Tibial nerve (tissue), 4 donors: ENCODE measurements at places on chromosomes 2 and 18.

GRCh38 chr2:15481000-15481399, 80.1 kb downstream of the NBAS start:
- no peak overlapping the region for H3K27ac ChIP-seq
- H3K27me3 ChIP-seq: no peaks in the 10 kb centered on the region
- no peak overlapping the region for H3K4me3 ChIP-seq

GRCh38 chr2:163698857-163699256, 37.0 kb downstream of the FIGN start:
- no peak overlapping the region for H3K4me3 ChIP-seq
- no peak overlapping the region for H3K27ac ChIP-seq
- peaks cover 37% of the 10 kb centered on the region for H3K4me1 ChIP-seq
- no peaks in the 10 kb centered on the region for H3K36me3 ChIP-seq
- H3K27me3 ChIP-seq: no peaks in the 10 kb centered on the region
- no peak for DNase-seq

GRCh38 chr2:223262946-223263345, 211.0 kb downstream of the KCNE4 start:
- H3K27ac ChIP-seq: no peak overlapping the region
- no peaks in the 10 kb centered on the region for H3K27me3 ChIP-seq
- no peaks in the 10 kb centered on the region for H3K4me1 ChIP-seq
- H3K4me3 ChIP-seq: no peak overlapping the region
- no peak for DNase-seq

GRCh38 chr2:56195563-56195962, 11.8 kb downstream of the CCDC85A start:
- no peaks in the 10 kb centered on the region for H3K27me3 ChIP-seq
- H3K4me3 ChIP-seq: no peak overlapping the region

DNA sequence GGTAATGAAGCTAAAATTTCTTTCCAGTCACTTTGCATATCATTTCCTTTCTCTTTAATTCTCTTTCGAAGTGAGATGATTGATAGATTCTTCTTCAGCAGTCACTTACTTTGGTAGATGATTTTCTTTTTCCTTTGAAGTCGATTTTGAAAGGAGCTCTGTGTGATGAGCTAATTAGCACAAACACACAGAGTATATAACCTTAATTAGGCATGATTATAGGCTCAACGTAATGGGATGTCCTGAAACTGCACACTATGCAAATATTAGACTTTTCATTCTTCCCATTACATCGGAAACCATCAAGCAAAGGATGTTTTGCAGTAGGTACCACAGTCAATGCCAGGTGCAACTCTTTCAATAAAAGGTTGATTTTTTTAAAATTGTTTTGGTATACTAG, 6.4 kb upstream of the CTLA4 start:
- no peaks in the 10 kb centered on the region for H3K36me3 ChIP-seq
- no peak overlapping the region for H3K4me3 ChIP-seq
- H3K27me3 ChIP-seq: no peaks in the 10 kb centered on the region
- no peak overlapping the region for H3K27ac ChIP-seq

DNA sequence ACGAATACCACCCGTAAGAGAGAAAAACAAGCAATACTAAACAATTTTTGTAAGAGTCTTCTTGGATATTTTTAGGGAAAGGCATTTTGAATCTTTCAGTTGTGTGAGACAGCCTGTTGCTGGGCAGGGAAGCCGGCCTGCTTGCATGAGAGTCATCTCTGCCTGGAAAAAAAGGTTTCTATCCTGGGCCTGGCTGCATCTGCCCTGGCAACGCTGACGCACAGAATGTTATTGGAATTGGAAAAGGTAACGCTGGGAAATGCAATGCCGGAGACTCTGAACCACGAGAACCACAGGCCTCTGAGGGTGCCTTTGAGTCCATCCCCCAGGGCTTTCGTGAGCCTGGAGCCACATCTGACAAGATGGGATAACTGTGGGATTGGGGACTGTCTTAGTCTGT, 17.9 kb upstream of the NPAS2 start:
- no peaks in the 10 kb centered on the region for H3K36me3 ChIP-seq
- no peak overlapping the region for H3K4me3 ChIP-seq
- no peaks in the 10 kb centered on the region for H3K4me1 ChIP-seq
- H3K27me3 ChIP-seq: no peaks in the 10 kb centered on the region
- H3K27ac ChIP-seq: no peak overlapping the region

GRCh38 chr2:16763493-16763899, 97.9 kb upstream of the CYRIA start:
- no peak overlapping the region for H3K27ac ChIP-seq
- H3K4me3 ChIP-seq: no peak overlapping the region
- H3K4me1 ChIP-seq: no peaks in the 10 kb centered on the region
- no peak for DNase-seq
- no peaks in the 10 kb centered on the region for H3K36me3 ChIP-seq
- no peaks in the 10 kb centered on the region for H3K27me3 ChIP-seq

GRCh38 chr18:73756256-73757091, 391.2 kb downstream of the FBXO15 start:
- H3K27ac ChIP-seq: no peak overlapping the region
- no peak overlapping the region for H3K4me3 ChIP-seq
- no peaks in the 10 kb centered on the region for H3K27me3 ChIP-seq
- no peaks in the 10 kb centered on the region for H3K4me1 ChIP-seq

GRCh38 chr2:32624812-32625211, 3.0 kb upstream of the TTC27 start:
- H3K27ac ChIP-seq: no peak overlapping the region
- DNase-seq: no peak
- H3K4me1 ChIP-seq: no peaks in the 10 kb centered on the region
- H3K27me3 ChIP-seq: no peaks in the 10 kb centered on the region
- H3K36me3 ChIP-seq: no peaks in the 10 kb centered on the region

GRCh38 chr2:189276277-189276676, 96.7 kb upstream of the COL5A2 start:
- no peaks in the 10 kb centered on the region for H3K4me1 ChIP-seq
- no peak overlapping the region for H3K27ac ChIP-seq
- DNase-seq: no peak

GRCh38 chr2:160355080-160355479, 138.5 kb downstream of the RBMS1 start:
- DNase-seq: no peak
- H3K27ac ChIP-seq: no peak overlapping the region
- H3K4me3 ChIP-seq: no peak overlapping the region

GRCh38 chr18:37502036-37502435, 63.6 kb downstream of the CELF4 start:
- no peaks in the 10 kb centered on the region for H3K27me3 ChIP-seq
- no peak overlapping the region for H3K4me3 ChIP-seq
- H3K27ac ChIP-seq: no peak overlapping the region
- H3K4me1 ChIP-seq: no peaks in the 10 kb centered on the region

GRCh38 chr2:236505041-236505440, 64.6 kb upstream of the ACKR3 start:
- no peak for DNase-seq
- peaks cover 21% of the 10 kb centered on the region for H3K4me1 ChIP-seq
- no peaks in the 10 kb centered on the region for H3K27me3 ChIP-seq
- no peaks in the 10 kb centered on the region for H3K36me3 ChIP-seq
- no peak overlapping the region for H3K27ac ChIP-seq

- no peak overlapping the region for H3K27ac ChIP-seq
- H3K4me3 ChIP-seq: no peak overlapping the region
- H3K36me3 ChIP-seq: no peaks in the 10 kb centered on the region
- no peaks in the 10 kb centered on the region for H3K4me1 ChIP-seq
- no peaks in the 10 kb centered on the region for H3K27me3 ChIP-seq
These were observed 9.9 kb downstream of the BMP10 start for GRCh38 chr2:68861330-68861729.

- DNase-seq: no peak
- H3K4me3 ChIP-seq: no peak overlapping the region
- no peaks in the 10 kb centered on the region for H3K36me3 ChIP-seq
- no peaks in the 10 kb centered on the region for H3K27me3 ChIP-seq
- H3K4me1 ChIP-seq: no peaks in the 10 kb centered on the region
- H3K27ac ChIP-seq: no peak overlapping the region
These were observed 300.6 kb downstream of the AFF3 start for GRCh38 chr2:99841749-99842148.

- DNase-seq: no peak
- no peak overlapping the region for H3K4me3 ChIP-seq
- H3K4me1 ChIP-seq: peaks cover 20% of the 10 kb centered on the region
- no peak overlapping the region for H3K27ac ChIP-seq
These were observed 4.8 kb downstream of the ALK start for GRCh38 chr2:29916571-29916970.

DNA sequence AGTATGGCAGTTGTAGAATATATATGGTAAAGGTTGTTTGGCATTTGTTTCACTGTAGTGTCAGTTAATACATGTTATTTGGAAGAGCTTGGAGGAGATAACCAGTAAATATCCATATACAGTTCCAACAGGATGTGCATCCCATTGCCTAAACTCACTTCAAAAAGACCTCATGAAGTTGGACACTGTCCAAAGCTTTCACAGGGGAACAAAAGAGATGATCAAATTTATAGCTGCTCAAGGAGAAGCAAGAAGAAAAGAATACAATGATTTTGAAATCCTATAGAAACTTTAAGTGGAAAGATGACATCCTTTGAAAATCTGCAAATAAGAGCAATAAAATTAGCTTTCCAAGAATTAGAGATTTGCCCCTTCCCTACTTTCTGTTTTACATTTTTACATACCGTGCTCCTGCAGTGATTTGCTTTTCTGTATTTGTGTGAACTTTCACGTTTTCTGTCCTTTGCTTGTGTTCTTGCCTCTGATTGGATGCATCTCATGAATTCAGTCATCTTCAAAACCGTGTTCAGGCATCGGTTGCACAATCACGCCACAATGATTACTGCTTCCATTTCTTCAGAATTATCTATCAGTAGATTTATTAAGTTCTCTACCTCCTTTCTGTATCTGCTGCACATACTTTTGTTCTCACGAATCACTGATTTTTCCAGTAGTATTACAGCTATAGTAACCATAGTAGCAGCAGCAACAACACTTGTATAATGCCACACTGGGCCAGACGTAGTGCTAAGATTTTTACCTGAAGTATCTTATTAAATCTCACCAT, 83.8 kb downstream of the PARD3B start:
- H3K27me3 ChIP-seq: no peaks in the 10 kb centered on the region
- no peaks in the 10 kb centered on the region for H3K4me1 ChIP-seq
- no peak overlapping the region for H3K27ac ChIP-seq
- no peaks in the 10 kb centered on the region for H3K36me3 ChIP-seq

DNA sequence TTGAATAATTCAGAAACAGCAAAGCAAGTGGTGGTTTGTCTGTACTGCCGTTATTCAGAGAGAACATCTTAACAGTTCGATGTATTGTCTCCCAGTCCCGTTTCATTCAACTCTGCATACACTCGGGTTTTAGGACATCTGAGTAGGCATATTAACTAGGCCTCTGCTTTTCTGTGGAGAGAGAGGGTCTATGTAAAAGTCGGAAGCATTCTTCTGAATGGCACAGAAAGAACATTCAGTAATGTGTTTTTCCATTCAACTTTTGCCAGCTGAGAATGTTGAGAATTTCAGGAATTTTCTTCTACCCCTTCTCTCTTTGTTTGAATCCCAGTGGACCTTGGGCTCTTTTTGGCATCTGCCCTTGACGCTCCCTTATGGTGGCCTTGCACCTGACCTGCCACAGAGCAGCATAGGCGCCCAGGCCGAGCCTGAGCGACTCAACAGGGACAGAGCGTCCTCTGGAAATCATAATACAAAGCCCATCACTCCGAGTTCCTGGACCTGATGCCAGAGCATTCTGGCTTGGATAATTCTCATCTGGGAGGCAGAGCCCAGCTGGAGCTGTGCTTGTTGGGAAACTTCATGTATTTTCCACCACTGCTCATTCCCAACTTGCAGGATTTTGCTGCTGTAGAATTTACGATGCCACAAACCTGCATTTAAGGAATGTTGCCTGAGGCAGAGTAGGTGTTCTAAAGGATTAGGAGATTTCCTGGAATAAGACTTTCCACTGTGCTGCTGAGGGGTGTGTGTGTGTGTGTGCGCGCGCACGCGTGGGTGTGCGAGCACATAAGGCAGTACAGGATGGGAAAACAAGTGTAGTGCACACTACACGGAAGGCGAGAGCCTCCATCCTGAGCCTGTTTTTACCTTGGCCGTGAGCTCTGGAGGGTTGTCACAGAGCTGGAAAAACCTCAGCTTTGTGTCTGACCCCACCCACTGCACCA, 77.2 kb upstream of the TXNDC2 start:
- DNase-seq: no peak
- H3K36me3 ChIP-seq: no peaks in the 10 kb centered on the region
- peak overlapping the region; percentile 73 for H3K27ac ChIP-seq
- H3K4me3 ChIP-seq: peak overlapping the region; percentile 5

GRCh38 chr2:71788186-71788525, 334.8 kb downstream of the DYSF start:
- no peaks in the 10 kb centered on the region for H3K36me3 ChIP-seq
- no peak overlapping the region for H3K27ac ChIP-seq
- H3K27me3 ChIP-seq: no peaks in the 10 kb centered on the region

DNA sequence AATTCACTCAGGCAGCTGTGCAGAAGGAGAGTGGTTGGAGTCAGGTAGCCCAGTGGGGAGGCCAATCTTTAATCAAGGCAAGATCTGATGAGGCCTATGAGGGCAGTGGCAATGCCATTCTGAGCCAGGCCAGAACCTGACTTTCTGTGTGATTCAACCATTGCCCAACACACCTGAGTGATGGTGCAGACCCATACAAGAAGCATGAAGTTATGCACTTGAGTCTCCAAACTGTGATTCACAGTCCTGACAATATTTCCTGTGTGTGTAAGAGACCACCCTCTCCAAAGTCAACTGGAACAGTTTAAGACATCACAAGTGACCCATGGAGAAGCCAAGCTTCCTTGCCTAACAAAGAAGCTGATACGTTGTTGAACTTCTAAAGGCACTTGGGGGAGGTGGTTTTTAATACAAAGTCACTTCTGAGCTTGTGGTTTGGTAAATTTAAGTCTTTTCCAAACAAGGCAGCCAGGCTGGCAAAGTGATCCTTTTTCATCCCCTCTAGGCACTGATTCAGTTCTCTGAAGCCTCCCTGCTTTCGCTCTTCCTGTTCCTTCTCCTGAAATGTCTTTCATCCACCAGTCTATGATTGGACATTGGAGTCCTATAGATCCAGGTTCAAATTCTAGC, 49.0 kb downstream of the VSNL1 start:
- H3K4me3 ChIP-seq: no peak overlapping the region
- no peak for DNase-seq
- no peak overlapping the region for H3K27ac ChIP-seq
- H3K27me3 ChIP-seq: no peaks in the 10 kb centered on the region
- H3K4me1 ChIP-seq: no peaks in the 10 kb centered on the region

DNA sequence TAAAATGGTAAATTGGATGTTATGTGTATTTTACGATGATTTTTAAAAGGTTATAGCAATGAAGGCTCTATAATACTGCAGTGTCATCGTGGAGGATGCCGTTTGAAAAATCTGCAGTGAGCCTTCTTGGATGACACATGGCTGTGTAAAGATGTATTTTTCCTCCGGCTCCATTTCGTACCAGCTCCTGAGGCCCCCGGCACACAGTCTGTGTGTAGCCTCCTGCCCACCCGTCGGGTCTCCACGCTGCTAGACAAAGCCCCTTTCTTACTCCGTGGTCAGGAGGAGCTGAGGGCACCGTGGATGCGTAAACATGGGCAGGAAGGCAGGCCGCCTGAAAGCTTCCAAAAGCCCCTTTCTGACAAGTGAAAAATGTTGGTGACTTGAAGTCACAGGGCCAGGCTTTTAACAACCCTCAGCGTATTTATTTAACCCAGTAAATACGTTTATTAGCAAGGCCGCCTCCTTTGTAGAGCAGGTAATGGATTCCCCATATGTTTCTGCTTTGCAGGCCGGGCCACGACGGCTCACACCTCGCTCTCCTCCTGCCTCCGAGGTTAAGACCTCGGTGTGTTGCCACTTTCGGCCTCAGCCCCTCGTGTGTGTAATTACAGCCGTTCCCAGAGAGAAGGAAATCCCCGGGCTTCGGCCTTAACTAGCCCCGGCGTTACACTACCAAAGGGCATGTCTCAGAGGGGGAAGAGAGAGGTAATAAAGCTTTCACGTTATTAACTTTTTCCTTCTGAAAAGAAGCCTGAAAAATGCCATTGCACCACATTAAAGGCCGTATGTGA, 72.8 kb downstream of the DDX1 start:
- H3K27me3 ChIP-seq: peaks cover 8% of the 10 kb centered on the region
- no peak for DNase-seq
- H3K4me3 ChIP-seq: no peak overlapping the region
- H3K27ac ChIP-seq: no peak overlapping the region
- H3K4me1 ChIP-seq: peaks cover 4% of the 10 kb centered on the region
